Transverse colon (tissue), 4 donors: ENCODE measurements at places on chromosomes 11 and 22. TPM values are rescaled to one million over a fixed set of nuclear protein-coding genes. Genes with fewer than 3 reads are reported as not detected.

Gene DKK3
- total RNA-seq = 27.2 TPM

Gene IGLL1
- not detected for total RNA-seq

Gene MYO7A
- 6.0 TPM for total RNA-seq

Gene C11orf86
- 88.3 TPM for total RNA-seq

Gene KLHDC7B
- 1.5 TPM for total RNA-seq
